Dermis lymphatic vessel endothelial cell (primary cell): ENCODE measurements at places on chromosomes 11 and 22. TPM values are rescaled to one million over a fixed set of nuclear protein-coding genes. Genes with fewer than 3 reads are reported as not detected.

OMP gene
- not detected in 2 replicates for total RNA-seq

P2RX6 gene
- total RNA-seq = under 0.01 TPM in 1 of 2 replicates, not detected in the other

KCNC1 gene
- not detected in 2 replicates for total RNA-seq

SUSD2 gene
- total RNA-seq = 0.43 and 0.54 TPM in 2 replicates
